ENCODE measurements at places on chromosomes 2 and 18.

- DNase-seq: no peak
Observed at GRCh38 chr2:222102575-222103349, 196.0 kb downstream of the PAX3 start.

- no peak for DNase-seq
Observed at GRCh38 chr2:107473150-107473549, 353.5 kb upstream of the RGPD4 start.

GRCh38 chr2:232493701-232494474, 6.3 kb upstream of the ECEL1 start:
- DNase-seq: no peak

DNA sequence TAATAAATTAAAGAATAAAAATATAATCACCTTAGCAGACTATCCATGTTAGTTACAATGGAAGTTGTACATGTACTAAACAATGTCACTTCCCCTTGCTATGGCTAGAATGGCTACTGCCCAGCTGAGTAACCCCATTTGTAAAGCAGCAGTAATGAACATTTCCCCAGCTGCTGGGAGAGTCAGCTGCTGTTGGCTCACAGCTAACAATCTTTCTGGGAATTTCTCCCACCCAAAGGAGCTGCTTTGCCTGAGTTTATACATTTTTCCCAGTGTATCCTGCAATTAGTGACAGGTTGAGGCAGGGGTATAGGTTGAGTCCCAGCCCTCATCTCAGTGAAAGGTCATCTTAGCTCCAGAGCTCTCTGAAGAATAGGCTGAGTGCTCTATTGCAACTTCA, 665.6 kb upstream of the KLHL29 start:
- no peak for DNase-seq

DNA sequence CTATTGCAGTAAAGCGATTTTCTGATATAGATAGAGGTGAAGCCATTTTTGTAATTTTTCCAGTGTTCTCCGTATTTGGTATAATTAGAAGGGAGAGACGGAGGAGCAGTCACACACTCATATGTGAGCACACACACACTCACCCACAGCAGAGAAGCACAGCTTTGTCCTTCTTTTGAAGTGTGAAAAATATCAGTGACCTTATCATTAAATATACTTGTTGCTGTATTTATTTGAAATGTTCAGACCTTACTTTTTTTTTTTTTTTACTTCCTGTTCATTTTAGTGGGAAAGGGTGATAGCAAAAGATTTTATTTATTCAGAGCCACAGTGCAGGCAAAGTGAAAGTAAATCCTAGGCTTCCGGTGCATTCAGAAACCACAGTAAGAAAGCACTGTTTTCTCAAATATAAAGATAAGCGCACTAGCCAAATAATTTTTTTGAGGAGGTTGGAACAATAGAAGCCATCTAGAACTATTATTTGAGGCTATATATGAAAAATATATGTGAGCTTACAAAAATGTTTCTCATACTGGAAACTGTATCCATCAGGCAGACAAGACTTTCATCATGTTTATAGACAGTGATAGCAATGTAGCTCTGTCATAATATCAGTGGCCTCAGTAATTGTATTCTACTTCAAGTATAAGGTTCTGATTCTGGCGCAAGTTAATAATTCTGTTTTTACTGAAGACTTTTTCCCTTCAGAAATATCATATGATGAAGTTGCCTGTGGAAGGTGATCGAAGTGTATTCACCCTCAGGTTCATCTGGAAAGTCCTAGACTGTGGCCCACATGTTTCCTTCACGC, 37.2 kb downstream of the TSHZ1 start:
- no peak for DNase-seq

DNA sequence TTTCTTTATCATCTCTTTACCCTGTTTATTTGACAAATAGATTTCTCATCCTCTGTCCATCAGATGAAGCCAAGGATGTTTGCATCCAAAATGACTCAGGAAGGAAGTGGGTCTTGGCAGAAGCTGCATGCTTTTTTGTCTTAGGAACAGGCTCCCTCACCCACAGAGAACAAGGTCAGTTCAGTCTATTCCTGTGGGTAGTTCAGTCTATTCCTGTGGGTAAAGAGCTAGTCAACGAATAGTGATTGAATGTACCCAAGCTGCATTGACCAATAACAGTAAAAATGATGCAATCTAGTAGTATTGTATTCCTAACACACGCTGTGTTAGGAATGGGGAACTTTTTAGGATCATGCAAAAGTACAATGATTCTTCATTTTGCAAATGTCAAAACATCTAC, 290.8 kb upstream of the TANK start:
- DNase-seq: no peak

DNA sequence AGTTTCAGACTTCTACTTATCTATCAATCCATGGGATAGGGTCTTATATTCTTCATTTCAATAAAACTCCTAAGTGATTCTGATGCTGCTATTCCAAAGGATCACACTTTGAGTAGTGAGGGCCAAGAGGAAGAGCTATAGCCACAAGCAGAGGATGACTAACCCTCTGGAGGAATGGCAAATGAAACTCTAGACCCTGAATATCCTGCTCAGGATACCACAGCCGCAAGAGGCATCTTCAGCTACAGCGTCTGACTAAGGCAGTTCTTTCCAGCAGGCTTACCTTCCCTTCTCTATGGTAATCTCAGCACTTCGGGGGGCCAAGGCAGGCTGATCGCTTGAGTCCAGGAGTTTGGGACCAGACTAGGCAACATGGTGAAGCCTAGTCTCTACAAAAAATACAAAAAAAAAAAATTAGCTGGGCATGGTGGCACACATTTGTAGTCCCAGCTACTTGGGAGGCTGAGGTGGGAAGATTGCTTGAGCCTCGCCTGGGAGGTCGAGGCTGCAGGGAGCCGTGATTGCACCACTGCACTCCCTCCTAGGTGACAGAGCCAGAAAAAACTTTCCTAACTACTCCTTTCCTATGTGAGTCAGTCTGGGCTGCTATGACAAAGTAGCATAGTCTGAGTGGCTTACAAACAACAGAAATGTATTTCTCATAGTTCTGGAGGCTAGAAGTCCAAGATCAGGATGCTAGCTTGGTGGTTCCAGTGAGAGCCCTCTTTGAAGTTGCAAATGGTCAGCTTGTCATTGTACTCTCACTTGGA, 371.9 kb downstream of the IRS1 start:
- no peak for DNase-seq

DNA sequence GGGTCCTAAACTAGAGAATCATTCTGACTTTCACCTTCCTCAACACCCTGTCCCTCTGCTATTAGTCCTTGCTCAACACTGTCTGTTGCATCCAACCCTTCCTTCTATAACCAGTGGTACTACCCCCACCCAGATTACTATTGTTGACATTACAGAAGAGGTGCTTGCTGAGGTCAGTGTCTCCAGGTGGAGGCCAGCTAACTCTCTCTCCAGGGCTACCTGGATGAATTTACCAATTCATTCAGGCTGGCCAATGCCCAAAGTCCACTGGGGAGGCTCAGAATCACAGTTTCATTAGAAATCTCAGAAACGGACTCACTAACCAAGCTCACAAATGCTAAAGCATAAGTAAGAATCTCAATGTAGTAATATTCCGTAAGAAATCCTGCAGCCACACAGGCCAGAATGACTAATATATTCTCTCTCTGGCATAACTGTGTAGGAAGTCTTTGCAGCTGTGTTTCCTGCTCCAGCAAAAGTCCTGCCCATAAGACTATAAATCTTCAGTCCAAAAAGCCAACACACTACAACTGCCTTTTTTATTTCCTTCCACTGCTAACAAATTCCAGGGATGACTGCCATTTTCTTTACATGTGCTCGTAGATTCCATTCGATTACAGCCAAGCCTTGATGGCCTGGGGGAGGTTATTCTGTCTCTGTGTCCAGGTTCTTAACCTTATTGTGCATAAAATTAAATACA, 10.0 kb upstream of the TTR start:
- DNase-seq: no peak

DNA sequence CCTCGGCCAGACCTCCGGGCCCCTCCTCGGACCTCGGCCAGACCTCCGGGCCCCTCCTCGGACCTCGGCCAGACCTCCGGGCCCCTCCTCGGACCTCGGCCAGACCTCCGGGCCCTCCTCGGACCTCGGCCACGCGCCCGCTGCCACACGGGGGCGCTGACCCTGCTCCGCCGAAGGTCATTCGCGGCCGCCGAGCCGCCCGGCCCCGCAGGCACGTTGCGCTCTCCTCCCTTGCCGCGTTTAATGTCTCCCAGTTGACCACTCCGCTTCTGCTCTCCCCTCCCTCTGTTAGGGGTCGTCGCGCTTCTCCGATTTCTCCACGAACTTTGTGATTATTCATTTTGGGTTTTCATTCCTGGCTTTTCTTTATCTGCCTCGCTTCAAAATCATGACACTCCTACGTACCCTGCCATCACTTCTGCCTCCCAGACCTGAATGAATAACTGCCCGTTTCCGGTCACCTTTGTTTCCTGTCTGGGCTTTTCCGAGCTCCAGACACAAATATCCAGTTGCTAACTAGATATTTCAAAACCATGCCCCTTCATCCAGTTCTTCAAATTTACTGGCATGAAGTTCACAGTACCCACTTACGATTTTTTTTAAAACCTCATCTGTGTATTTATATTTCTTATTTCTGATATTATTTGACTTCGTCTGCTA, 14.8 kb upstream of the COLEC12 start:
- DNase-seq: no peak

GRCh38 chr2:113181258-113182051, 7.7 kb downstream of the PSD4 start:
- no peak for DNase-seq

- DNase-seq: no peak
Observed at GRCh38 chr2:234880551-234881211, 71.1 kb upstream of the SH3BP4 start.

DNA sequence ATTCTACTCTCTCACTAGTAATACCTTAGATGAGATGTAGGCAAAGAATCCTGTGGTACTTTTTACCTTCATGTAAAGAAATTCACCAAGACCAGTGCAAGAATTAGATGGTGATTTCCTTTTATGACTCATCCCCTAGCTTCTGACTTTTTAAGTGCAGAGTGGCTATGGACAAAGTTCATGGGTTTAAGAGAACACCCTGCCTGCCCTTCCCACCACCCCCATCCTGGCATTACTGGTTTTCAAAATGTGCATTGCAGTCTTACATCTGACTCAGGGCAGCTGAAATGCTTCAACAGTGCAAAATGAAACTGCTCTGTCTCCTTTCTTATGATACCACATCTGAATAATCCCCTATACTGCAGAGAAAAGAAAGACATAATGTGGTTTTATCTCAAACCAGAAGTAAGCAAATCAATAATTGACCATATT, 22.6 kb downstream of the MAIP1 start:
- no peak for DNase-seq

DNA sequence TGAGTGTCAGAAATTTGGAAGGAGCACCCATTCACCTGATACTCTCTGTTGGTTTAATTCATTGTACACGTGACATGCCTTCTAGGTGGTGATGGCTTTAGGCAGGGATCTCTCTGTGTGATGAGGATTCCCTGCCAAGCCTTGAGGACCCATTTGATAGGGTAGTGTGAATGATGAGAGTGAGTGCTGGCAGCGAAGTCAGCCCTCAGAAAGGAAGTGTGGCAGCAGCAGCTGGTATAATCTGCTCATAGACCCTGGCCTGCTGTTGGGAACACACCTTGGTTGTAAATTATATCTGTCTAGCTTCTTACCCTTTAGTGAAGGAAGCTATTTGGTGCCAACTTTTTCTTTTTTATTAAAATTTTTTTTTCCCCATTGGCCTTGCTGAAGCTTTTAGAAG, 164.5 kb downstream of the HAUS1 start:
- DNase-seq: no peak

DNA sequence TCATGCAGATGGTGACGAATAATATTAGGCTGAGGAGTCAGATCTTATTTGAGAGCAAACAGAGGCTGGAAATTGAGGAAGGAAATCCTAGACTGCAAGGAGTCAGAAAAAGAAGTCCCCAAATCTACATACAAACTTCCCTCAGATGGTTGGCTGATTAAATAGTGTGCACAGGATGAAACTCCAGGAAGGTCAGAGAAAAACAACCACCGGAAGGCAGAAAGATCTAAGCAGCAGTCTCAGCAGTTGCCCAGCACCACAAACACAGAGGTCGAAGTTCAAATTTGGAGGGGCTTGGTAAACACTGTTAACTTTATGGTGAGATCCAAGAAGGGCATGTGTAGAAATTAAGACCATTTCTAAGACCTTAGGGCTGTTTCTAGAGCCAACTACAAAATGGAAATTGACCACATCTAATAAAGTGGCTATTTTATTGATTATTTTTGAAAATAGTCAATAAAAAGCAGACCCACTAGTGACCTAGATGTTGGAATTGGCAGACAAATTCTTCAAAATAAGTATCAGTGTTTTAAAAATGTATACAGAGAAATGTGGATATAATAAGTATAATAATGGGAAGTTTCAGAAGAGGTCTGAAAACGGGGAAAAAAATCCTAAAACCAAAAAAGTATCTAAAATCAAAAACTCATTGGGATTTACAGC, 134.8 kb downstream of the GALNT1 start:
- no peak for DNase-seq

GRCh38 chr18:23570912-23571504, 15.3 kb downstream of the NPC1 start:
- DNase-seq: no peak

- DNase-seq: peak; percentile 71
Observed at GRCh38 chr18:13563390-13563805, 163.0 kb downstream of the FAM210A start.

- DNase-seq: no peak
Observed at GRCh38 chr2:188974164-188974563, at the start of gene COL3A1. Gene COL3A1 (plus strand): TSS chr2:188974373. CDS start chr2:188974490, 117 bp downstream.

DNA sequence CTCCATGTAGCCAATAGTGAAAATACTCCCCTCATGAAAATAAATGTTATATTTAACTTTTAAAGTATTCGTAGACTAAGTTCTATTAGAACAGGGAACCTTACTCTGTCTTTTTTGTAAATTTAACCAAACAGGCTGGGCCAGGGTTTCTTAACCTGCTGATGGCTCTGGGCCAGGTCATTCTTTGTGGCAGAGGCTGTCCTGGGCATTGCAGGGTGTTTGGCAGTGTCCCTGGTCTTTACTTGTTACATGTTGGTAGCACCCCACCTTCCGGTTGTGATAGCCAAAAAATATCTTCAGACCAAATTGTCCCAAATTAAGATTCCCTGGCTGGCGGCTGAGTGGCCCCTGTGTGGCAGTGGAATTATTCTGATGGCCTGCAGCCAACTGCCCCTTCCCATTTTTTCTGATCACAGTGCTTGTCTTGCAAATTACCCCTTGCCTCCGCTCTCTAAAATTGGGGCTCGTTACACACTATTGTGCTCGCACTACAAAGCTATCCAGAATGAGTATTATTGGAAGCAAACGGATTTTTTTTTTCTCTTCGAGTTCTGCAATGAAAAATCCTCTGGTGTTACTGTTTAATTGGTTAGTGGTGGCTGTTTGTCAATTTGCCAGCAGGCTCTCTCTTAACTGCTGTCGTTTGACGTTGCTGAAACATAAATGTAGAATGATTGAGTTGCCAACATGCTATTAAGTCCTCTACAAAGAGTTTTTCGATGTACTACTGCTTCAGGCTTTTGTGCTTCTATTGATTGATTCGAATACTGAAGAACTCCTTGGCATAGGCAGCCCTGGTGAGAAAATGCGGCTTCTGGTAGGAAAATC, 216.9 kb downstream of the SH3RF3 start:
- DNase-seq: no peak
